NCI-H748 treated with DMSO at 0.1 percent for 48 hours (cell line): ENCODE measurements at places on chromosomes 3 and 15.

GRCh38 chr3:117695871-117696645, 986.5 kb downstream of the TUSC7 start:
- DNase-seq, result no peak

DNA sequence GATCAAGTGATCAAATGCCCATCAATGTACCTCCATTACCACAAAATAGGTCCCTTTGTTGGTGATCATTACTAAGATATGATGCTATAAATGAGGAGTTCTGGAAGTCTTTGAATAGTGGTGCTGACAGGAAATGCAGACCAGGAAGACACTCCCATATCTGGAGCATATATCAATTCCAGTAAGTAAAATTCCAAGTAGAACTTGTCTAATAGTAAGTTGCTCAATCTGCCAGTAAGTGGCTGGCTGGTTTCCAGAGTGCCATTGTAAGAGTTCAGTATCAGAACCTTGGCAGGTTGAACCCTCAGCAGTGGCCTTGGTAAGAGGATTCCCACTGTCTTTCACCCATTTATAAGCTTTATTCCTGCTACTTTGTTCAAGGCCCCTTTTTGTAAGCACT, 379.9 kb upstream of the RBMS3 start:
- no peak for DNase-seq

GRCh38 chr3:66338927-66339326, 118.1 kb downstream of the SLC25A26 start:
- no peak for DNase-seq

DNA sequence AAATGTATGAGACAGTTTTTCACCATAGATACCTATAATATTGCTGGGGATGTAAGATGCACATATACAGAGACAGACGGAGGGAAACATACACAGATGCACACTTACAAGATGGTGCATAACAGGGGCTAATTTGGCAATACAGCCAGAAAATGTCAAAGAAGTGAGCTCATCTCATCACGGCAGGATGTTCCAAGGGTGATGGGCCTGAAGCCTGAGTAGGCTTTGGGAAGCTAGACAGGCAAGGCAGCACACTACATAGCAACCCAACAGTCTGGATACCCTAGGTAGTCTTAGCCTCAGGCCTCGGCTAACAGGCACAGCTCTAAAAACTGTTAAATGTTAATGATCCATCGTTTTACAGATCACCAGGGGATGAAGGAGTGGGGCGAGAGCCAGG, 148.5 kb downstream of the OSBPL10 start:
- DNase-seq, result no peak

DNA sequence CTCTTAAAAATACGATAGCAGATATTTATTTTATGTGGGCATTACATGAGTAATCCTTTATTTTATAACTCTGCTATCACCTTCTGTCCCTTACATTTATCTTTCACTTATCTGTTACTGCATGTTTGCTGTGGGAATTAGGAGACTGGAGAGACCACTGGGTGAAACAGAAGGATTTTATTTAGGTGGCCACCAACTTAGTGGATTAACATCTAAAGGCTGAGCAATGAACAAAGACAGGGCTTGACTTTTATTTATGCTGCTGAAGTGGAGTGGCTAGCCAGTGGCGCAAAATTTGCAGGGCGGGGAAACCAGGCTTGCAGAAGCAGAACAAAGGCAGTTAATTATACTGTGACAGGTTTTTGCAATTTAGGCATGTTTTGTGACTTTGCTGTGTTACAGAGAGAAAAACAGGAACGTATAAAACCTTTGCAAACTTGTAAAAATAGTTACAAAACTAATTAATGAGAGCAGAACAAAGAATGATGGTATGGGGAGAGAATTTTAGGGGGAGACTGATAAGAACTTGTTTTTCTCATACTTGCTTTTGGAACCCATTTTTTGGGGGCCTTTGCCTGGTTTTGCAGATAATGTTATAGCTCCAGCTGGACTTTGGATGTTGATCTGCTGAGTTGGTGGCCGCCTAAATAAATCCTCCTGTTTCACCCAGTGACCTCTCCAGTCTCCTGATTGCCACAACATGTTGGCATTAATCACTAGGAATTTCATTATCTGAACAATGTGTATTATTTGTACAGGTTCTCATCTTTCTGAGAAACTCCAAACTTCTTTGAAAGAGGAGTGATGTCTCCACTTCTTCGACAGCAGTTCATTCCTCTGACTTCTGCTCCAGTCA, 18.0 kb downstream of the KLHL24 start:
- DNase-seq, result no peak

- no peak for DNase-seq
Observed at GRCh38 chr3:9301091-9301490, 51.6 kb upstream of the SRGAP3 start.
